Mucosa of descending colon (tissue), 3 donors: ENCODE measurements at places on chromosomes 13 and 19. TPM values are rescaled to one million over a fixed set of nuclear protein-coding genes. Genes with fewer than 3 reads are reported as not detected.

CBY2 gene
- not detected for total RNA-seq

C19orf33 gene
- 82.5 TPM for total RNA-seq

PGLYRP2 gene
- not detected for total RNA-seq

DENND1C gene
- 3.8 TPM for total RNA-seq

DKKL1 gene
- not detected for total RNA-seq

ZSCAN1 gene
- not detected for total RNA-seq

N4BP2L1 gene
- total RNA-seq = 14.1 TPM

ATP4A gene
- not detected for total RNA-seq

NLRP11 gene
- not detected for total RNA-seq

SOX1 gene
- total RNA-seq = not detected

CLASRP gene
- 113 TPM for total RNA-seq

NOTCH3 gene
- total RNA-seq = 13.3 TPM

BCAM gene
- 20.3 TPM for total RNA-seq

ATP8A2 gene
- 3.6 TPM for total RNA-seq

ZNF880 gene
- total RNA-seq = 8.6 TPM

PLVAP gene
- 42.2 TPM for total RNA-seq

TGFBR3L gene
- total RNA-seq = 0.79 TPM

AMER2 gene
- total RNA-seq = 0.70 TPM
